ENCODE measurements at places on chromosomes 7 and 10. TPM values are rescaled to one million over a fixed set of nuclear protein-coding genes. Genes with fewer than 3 reads are reported as not detected.
A peak's percentile ranks its signal among the peaks of the same experiment; 100 is the strongest.

JCAD gene
- 109 TPM for total RNA-seq

PRRT4 gene
- total RNA-seq, result 0.16 TPM

DNA sequence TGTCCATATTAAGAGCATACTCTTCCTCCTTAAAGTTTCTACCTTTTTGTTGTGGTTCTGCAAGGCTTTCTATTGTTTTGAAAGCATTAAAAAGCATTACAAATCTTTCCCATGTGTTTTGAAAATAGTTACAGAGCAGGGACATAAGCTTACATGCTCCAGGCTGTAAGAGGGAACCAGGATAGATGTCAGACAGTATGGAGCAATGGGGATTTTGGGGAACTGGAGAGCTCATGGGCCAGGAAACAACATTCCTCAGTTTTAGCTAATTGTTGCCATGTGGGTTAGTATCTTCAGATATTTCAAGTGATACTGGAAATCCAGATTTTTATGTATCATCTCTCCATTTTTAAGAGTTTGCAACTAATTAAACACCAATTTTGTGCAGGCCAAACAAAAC, 3.5 kb downstream of the MDFIC start:
- H3K27me3 ChIP-seq, result no peaks in the 10 kb centered on the region
- no peaks in the 10 kb centered on the region for H3K36me3 ChIP-seq
- no peak overlapping the region for H3K4me3 ChIP-seq
- H3K4me1 ChIP-seq, result peaks cover 3% of the 10 kb centered on the region

DNA sequence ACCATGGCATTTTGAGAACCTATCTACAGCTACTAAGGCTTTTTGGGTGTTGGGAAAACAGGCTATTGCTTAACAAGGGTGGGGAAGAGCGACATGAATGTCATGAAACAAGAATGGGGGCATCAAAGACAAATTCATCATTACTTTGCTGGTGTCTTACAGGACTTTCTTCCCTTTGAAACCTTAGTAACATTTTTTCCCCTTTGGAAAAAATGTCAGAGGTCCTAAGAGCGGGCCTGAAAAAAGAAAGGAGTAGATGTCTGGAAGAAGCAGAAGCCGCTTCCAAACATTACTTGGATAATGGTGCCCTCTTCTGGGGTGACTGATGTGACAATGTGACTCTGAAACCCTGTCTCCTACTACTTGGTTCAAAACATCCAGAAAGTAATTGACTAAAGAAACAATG, 3.8 kb upstream of the DDX50 start:
- no peak overlapping the region for H3K27ac ChIP-seq
- H3K4me3 ChIP-seq, result no peak overlapping the region
- H3K27me3 ChIP-seq, result no peaks in the 10 kb centered on the region
- H3K36me3 ChIP-seq, result no peaks in the 10 kb centered on the region

DNA sequence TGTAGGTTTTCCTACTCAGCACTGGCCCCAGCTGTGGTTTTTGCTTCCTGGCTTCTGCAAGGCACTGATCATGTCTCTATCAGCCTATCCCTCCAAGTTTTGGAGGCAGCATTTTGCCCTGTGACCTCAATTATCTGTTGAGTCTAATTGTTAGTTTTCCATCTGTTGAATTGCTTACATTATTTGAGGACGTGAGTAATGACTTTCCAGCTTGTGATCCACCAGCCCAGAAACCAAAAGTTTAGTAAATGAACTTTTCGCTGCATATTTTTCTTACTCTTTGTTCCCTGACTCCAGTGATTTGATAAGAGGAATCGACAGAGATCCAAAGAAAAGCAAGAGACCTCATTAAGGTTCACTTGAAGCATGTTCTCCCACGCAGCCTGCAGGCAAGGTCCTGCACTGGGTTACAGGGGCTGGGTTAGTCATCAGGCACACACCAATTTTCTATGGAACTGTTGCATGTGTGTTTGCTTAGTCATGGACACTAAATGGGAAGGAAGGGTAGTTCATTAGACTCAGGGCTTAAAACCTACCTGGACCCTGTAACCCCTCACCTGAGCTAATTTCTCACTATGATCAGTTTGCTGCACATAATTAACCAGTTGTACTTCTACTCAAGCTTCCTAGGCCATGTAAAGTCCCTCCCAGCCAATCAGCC, 57.2 kb downstream of the AKR1E2 start:
- H3K36me3 ChIP-seq, result no peaks in the 10 kb centered on the region
- H3K27me3 ChIP-seq, result no peaks in the 10 kb centered on the region
- peak; percentile 47 for DNase-seq
- H3K27ac ChIP-seq, result peak overlapping the region; percentile 23

- no peak overlapping the region for H3K4me3 ChIP-seq
- no peaks in the 10 kb centered on the region for H3K4me1 ChIP-seq
- no peaks in the 10 kb centered on the region for H3K36me3 ChIP-seq
- DNase-seq, result no peak
- no peaks in the 10 kb centered on the region for H3K27me3 ChIP-seq
- H3K27ac ChIP-seq, result no peak overlapping the region
Measured at GRCh38 chr7:94045581-94045980, 41.4 kb upstream of the BET1 start.

GRCh38 chr10:67665491-67665890, 30.5 kb downstream of the CTNNA3 start:
- DNase-seq, result peak; percentile 32
- H3K27ac ChIP-seq, result no peak overlapping the region
- no peaks in the 10 kb centered on the region for H3K27me3 ChIP-seq
- no peaks in the 10 kb centered on the region for H3K36me3 ChIP-seq

- H3K4me1 ChIP-seq, result no peaks in the 10 kb centered on the region
- no peaks in the 10 kb centered on the region for H3K27me3 ChIP-seq
- no peak for DNase-seq
- no peak overlapping the region for H3K4me3 ChIP-seq
Measured at GRCh38 chr10:30463944-30464451, 30.0 kb downstream of the MAP3K8 start.
